Pancreas (tissue), 10 donors: ENCODE measurements at places on chromosomes 7 and 10. TPM values are rescaled to one million over a fixed set of nuclear protein-coding genes. Genes with fewer than 3 reads are reported as not detected.

- no peak for DNase-seq
Observed at GRCh38 chr7:28605427-28606085, 193.2 kb downstream of the CREB5 start.

DNA sequence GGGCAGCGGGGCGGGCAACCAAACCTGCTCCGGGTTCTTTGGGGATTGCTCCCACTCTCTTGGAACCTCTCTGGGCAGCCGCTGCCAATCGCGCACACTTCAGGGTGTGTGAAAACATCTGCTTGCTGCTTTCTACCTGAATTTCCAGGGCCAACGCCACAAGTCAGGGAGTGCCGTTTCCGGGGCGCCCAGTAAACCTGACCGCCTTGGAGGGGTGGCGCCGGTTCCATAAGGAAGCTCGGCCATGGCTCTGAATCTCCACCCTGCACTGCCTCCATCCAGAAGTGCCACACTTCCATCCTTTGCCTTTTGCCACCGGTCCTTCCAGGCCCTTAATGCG, 679 bp upstream of the AFAP1L2 start:
- DNase-seq = no peak

DNA sequence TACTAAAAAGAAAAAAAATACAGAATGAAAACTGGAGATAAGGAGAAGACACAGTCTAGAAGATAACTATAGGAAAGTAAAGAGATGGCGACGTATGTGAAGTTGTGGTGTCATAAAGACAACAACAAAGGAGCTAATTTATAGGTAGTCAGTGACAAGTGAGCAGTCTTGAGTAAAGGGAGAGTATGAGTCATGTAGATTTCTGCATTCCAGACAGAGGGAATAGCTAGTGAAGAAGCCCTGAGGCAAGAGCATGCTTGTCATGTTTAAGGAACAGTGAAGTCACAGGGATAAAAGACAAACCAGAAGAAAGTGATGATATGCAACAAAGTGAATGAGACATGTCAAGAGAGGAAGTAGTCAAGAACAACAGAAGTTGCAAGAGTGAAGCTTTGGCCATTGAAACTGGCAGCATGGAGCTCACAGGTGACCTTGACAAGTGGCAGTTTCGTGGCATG, 2.3 kb upstream of the MIOS start:
- no peak for DNase-seq

DNA sequence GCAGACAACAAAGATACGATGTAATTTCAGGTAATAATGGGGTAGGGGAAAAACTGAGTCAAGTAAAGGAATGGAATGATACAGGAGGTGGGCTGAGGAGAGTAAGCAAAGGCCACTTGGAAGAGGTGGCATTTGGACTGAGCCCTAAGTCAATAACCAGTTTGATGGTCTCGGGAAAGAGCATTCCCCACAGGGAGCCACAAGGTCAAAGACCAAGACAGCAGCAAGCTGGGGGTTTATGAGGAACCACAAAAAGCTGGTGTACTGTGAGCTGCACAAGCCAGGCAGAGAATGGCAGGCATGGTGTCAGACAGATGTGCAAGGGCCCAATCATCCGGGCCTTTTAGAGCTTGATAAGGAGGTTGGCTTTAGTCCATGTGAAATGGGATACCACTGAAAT, 98.7 kb downstream of the NOC3L start:
- no peak for DNase-seq

DNA sequence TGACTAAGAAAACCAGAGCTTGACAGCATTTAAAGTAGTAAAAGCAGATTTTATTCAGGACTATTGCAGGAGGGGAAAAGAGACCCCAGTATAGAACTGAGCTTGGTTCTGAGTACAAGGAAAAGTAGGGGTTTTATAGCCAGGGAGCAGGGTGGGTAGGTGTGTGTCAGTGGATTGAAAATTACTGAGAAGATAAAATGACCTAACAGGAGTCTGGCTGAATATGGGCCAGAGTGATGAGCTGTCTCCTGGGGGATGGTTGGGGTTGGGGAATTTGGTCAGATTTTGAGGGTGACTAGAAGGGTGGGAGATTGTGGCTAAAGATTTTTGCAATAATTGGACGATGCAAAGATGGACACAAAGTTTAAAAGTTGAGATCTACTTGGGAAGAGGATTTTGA, 114.0 kb downstream of the ST7 start:
- DNase-seq = no peak

DNA sequence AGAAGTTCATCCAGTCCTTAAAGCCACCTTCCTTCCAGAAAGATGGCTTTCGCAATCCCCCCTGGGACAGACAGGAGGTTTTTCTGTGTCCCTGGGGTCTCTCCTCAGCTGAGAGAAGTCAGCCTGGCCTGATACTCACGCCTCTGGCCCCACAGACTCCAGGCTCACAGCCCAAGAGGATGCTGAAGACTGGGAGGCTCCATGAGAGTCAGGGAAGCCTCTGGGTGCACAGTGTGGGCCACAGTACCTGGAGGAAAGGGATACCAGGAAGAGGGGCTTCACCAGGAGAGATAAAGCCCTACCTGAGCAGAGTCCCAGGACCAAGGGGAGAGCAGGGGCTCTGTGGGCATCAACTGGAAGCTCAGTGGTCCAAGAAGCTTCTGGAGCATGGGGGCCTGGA, 324.4 kb downstream of the GRID1 start:
- no peak for DNase-seq

DNA sequence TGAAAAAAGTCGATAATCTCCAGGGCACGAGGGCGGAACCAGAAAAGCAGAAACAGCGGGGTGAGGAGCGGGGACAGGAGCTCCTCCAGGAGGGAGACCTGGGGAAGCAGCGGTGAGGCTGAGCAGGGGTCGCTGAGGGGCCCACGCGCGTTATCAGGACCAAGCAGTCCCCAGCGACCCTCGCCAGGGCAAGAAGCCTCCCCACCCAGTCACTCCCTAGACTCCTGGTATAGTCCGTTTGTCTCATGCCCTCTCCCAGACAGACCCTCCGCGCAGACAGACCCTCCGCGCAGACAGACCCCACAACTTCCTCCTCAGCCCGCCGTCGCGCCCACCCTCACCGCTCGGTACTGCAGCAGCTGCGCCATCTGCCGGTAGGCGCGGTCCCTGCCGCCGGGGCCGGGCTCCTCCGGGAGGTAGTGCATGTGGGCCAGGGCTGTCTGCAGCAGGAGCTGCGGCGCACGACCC, 6.3 kb downstream of the ATG9B start:
- no peak for DNase-seq

- no peak for DNase-seq
Observed at GRCh38 chr7:143049362-143049761, 2.8 kb upstream of the OR6V1 start.

DNA sequence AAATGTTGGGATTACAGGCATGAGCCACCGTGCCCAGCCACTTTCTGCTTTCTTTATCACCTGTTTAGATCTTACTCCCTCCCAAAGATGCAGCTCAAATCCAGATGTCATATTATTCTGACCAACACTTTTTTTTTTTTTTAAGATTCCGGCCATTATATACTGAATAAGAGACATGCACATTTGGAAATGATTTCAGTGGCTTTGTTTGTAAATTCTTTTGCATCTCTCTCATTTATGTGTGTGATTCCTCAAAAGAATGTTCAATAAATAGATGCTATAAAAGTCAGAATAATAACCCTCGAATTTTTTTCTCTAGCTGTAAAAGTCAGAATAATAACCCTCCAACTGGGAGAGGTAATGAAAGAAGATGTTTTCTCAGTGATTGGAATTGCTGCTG, 25.4 kb downstream of the HECW1 start:
- no peak for DNase-seq

- DNase-seq = no peak
Observed at GRCh38 chr10:124105594-124105993, 12.2 kb upstream of the CHST15 start.

GRCh38 chr10:80684259-80684658, 146.6 kb downstream of the SH2D4B start:
- DNase-seq = no peak

GRCh38 chr7:121020249-121020988, 31.9 kb downstream of the CPED1 start:
- DNase-seq = no peak

- DNase-seq = no peak
Observed at GRCh38 chr10:86260564-86260963, 106.0 kb downstream of the GRID1 start.

- no peak for DNase-seq
Observed at GRCh38 chr10:21334891-21335696, 190.4 kb downstream of the SKIDA1 start.

GRCh38 chr10:78991187-78991586, 77.6 kb upstream of the ZMIZ1 start:
- no peak for DNase-seq

DNA sequence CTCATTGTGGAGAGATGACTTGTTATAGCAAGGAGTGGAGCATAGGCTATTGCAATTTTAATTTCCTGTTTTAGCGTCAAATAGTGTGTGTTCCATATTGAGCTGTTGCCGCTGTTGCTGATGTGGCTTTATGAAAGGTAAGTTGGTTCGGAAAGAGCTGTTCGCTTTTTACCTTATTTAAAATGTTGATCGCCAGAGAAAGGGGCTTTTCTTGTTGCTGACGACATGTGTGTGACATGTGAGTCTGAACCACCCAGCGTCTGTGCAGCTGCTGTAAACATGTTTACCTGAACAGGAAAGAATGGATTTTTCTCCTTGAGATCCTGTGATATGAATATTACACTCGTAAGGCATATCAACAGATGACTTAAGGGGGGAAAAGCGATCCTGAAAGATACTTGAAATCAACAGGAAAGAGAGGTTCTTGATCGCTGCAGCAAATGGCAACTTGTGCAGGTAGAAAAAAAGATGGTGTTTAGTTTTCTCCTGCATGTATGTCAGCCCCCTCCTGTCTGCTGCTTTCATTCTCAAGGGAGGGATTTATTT, 2.5 kb downstream of the ZEB1 start:
- DNase-seq = no peak

Gene GTF2IRD1
- total RNA-seq = 9.1 TPM

Gene AGBL3
- total RNA-seq = 2.0 TPM

Gene UNCX
- total RNA-seq = not detected
